Cerebellum (tissue), 4 donors: ENCODE measurements at places on chromosomes 13 and 19. TPM values are rescaled to one million over a fixed set of nuclear protein-coding genes. Genes with fewer than 3 reads are reported as not detected.
A peak's percentile ranks its signal among the peaks of the same experiment; 100 is the strongest.

PCSK4 gene
- total RNA-seq: 3.6 TPM

RETN gene
- 1.8 TPM for total RNA-seq

DNA sequence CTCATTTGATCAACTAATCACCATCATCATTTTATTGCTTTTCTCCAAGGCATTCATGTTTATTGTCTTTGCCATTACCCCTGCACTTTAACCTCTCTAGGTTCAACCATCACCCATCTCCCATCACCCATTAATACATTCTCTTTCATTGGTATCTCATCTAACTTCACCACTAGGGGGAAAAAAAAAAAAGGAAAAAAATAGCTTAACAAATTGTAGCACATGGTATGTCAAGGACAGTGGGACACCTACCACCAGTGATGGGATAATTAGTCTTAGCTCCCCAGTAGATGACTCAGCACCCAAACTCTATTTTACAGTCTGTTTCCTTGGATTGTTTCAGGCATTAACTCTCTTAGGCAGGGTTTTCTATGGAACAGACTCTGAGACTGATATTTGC is 1770.2 kb upstream of the MIR17HG start:
- DNase-seq: no peak

DNA sequence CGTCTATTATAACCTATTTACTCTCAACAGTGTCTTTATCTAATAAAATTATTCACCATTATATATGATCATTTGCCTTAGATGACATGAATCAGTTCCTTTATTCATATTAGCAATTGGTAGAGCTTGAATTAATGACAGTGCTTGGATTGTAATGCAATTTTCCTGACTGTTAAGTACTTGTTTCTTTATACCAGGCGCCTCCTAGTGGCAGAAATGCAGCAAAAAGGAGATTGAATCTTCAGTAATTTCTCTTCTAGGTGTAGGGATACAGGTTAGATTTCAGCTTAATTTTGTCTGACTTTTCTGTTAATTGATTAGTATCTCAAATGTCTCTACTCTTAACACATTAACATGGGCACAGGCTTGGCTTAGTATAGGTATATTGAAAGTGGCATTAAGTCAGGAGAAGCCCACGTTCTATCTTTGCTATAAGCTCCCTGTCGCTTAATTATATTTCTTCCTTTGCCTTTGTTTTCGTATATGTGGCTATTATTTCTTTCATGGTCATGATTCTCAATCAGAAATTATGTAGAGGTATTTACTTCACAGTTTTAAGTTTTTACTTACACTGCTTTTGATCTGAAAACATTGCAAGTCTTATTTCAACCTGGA is 9.1 kb upstream of the LHFPL6 start:
- DNase-seq: peak; percentile 74

CGB7 gene
- not detected for total RNA-seq

- no peak for DNase-seq
Measured at GRCh38 chr13:110521946-110522345, 39.6 kb downstream of the RAB20 start.

DNA sequence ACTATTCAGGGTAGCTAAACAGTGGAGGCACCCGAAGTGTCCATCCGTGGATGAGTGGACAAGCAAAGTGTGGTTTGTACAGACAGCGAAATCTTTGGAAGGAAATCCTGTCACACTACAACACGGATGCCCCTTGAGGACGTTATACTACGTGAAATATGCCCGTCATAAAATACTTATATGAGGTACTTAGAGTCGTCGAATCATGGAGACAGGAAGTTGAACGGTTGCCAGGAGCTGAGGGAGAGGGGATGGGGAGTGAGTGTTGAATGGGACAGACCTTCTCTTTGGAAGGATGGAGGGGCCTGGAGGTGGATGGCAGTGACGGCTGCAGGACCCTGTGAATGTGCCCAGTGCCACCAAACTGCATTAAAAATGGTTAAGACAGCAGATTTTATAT is 11.6 kb downstream of the ATP4B start:
- DNase-seq: no peak

NFKBIB gene
- 4.0 TPM for total RNA-seq

PDCD2L gene
- 12.4 TPM for total RNA-seq

DNA sequence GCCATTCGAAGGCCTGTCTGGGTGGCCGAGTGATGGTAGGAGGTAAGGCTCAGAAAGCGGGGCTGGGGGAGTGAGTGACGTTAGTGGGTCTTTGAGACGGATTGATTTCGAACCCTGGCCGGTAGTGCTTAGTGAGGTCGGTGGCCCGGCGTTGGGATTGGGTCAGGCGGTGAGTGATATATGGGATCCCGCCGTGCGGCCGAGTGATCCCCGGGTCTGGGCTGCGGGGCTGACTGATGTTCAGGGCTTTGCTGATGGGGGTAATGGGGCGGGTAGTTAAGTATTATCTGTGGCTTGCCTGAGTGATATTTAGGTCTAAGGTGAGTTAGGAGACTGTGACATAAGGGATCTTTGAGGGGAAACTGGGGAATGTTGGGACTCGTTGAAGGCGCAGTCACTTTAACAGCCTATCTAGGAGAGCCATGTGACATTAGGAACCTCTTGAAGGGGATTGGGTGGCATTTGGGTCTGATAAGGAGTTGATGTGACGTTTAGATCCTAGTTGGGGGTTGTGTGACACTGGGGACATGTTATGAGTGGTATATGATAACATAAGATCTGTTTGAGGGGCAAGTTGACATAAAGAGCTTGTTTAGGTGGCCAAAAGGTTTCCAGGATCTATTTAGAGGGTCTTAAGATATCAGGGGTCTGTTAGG is 543 bp downstream of the PSMC4 start:
- DNase-seq: no peak

DNA sequence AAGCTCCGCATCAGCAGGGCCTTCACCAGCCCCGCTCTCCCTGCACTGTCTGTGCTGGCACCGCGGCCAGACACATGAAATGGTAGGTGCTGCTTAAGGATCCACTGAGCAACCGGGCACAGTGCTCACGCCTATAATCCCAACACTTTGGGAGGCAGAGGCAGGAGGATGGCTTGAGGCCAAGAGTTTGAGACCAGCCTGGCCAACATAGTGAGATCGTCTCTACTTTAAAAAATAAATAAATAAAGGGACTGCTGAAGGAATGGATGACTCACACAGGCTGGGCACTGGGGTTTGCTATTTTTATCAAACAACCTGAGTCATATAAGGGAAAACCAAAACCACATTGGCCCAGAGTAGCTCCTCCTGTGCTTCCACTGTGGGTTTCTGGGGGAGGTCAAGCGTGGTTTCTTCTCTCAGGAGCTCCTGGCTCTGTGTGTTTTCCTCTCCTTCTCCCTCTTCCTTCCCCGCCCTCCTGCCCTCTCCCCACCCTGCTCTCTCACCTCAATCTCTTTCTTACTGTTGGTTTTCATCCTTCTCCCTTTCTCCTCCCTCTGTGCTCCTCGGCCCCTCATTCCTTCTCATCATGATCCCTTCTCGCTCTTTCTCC is 21.3 kb downstream of the VRK3 start:
- peak; percentile 54 for DNase-seq

THSD1 gene
- 8.3 TPM for total RNA-seq

SIGLEC5 gene
- 0.27 TPM for total RNA-seq

DNA sequence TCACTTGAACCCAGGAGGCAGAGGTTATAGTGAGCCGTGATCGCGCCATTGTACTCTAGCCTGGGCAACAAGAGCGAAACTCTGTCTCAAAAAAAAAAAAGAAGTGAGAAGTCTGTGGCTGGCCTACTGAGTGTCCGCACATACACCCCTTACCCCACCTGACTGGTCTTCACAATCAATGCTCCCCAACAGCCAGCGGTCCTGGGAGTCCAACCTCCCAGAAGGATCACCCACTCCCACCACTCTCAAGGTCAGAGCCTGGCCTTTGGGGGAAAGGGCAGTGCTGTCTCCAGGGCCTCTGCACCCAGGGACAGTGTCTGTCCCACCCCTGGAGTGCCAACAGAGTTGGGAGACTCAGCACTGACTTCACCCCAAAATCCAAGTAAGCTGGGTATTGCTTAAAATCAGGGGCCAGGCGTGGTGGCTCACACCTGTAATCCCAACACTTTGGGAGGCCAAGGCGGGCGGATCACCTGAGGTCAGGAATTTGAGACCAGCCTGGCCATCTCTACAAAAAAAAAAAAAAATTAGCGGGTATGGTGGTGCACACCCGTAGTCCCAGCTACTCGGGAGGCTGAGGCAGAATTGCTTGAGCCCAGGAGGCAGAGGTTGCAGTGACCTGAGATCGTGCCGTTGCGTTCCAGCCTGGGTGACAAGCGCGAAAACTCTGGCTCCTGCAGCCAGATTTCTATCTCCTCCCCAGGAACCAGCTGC is 2.3 kb upstream of the CD320 start:
- DNase-seq: no peak

GRCh38 chr13:41352935-41353840 is 42.1 kb downstream of the NAA16 start:
- peak; percentile 20 for DNase-seq

SIGLEC14 gene
- total RNA-seq: 1.6 TPM

GRCh38 chr13:91785431-91786119 is 387.2 kb downstream of the GPC5 start:
- no peak for DNase-seq

DNA sequence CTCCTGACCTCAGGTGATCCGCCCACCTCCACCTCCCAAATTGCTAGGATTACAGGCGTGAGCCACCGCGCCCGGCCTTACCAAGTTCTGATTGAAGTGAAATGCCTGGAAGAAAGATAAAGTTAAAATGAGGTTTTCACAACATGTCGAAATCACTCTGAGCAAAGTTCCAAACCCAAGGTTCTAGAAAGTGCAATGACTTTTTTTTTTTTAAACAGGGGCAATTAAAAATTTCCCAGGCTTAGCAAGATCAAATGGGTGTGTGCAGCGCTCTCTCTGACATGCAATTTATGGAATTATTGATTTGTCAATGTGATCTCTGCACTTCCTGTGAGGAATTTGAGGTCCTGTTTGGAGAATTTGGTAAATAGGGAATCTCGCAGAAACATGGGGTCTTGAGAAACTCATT is 12.8 kb upstream of the MAP2K2 start:
- no peak for DNase-seq

TINCR gene
- total RNA-seq: 1.1 TPM

DNA sequence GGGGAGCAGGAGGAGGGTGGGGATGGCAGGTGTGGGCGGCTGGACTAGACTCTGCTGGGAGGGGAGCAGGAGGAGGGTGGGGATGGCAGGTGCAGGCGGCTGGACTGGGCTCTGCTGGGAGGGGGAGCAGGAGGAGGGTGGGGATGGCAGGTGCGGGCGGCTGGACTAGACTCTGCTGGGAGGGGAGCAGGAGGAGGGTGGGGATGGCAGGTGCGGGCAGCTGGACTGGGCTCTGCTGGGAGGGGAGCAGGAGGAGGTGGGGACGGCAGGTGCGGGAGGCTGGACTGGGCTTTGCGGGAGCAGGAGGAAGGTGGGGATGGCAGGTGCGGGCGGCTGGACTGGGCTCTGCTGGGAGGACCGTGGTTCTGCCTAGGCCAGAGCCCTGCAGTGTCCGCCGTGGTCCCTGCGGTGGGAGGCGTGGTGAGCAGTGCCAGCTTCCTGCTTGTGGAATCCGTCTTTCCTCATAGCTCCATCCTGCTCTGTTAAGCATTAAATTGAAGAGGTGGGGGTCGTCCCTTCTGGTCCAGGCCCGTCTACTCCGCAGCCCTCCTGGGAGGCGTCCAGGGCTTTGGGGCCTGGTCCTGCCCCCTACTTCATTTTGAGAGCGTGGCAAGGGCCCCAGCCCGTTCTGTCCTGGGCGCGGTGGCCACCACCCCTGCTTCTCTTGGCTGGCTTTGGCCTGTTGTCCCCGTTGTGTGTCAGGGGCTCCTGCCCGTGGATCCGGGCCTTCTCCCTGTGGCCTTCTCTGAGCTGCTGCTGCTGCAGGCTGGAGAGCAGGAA is 4.7 kb downstream of the SPPL2B start:
- DNase-seq: no peak

- DNase-seq: peak; percentile 12
Measured at GRCh38 chr13:40388617-40389016, 277.8 kb downstream of the FOXO1 start.

BSPH1 gene
- total RNA-seq: not detected

TGFBR3L gene
- not detected for total RNA-seq

SLITRK6 gene
- 13.9 TPM for total RNA-seq

URAD gene
- not detected for total RNA-seq

DNA sequence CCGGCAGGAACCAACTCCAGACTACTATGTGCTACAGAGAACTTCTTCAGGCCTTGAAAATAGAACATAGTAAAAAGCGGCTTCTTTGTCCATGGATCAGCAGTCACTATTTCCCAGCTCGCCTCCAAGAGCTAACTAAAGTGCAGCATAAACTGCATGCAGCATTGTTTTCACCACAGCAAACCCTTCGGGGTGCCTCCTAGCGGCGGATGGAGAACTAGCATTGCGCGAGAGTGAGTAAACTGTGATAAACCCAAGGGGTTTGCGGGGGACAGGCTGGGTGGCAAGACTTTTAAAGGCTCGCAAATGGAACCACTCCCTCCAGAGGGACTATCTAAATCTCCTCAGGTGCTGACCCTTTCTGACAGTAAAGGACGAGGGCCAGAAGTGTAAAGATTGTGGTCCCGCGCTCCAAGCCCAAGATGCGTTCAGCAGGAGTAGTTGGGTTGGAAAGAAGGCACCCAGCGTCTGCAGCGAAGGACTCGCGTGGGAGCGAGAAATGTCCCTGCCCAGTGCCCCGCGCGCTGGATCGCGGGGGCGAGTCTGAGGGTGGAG is 21.5 kb upstream of the SGCG start:
- no peak for DNase-seq

NUFIP1 gene
- 6.4 TPM for total RNA-seq

DNA sequence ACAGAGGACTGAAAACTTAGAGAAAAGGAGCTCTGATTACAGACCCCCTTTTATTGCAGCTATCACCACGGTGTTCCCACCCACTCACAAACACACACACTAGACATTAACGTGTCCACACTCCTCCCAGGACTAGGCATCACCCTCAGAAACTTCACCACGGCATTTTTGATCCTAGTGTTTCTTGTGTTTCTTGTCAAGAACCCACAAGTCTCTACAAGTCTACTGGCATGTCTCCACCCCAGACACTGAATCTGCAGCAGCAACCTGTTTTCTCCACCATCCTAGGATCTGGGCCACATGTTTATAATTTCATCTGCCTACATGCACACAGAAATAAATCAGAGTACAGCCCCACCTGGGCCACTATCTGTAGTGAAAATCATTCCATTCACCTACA is 4.3 kb downstream of the ZNF486 start:
- no peak for DNase-seq

- no peak for DNase-seq
Measured at GRCh38 chr19:48433337-48433736, 12.4 kb upstream of the GRWD1 start.

PLPPR3 gene
- 58.1 TPM for total RNA-seq

EDNRB gene
- total RNA-seq: 113 TPM

DAND5 gene
- total RNA-seq: 0.18 TPM

- no peak for DNase-seq
Measured at GRCh38 chr13:70714993-70715392, 606.7 kb upstream of the KLHL1 start.

ZNF420 gene
- 44.1 TPM for total RNA-seq

DNA sequence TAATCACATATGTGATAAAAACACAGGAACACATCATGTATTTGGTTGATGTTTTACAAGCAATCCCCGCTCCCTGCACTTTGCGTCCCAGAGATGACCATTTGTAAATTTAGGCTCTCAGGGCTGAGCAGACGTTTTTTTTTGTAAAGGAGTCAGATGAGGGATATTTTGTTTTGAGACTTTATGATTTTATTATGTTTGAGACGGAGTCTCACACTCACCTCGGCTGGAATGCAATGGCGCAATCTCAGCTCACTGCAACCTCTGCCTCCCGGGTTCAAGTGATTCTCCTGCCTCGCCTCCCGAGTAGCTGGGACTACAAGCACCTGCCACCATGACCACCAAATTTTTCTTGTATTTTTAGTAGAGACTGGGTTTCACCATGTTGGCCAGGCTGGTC is 1.4 kb downstream of the TLE6 start:
- no peak for DNase-seq
